ENCODE measurements at places on chromosomes 2 and 18. TPM values are rescaled to one million over a fixed set of nuclear protein-coding genes. Genes with fewer than 3 reads are reported as not detected.
A peak's percentile ranks its signal among the peaks of the same experiment; 100 is the strongest.

ANKRD62 gene
- not detected for total RNA-seq

CFAP65 gene
- not detected for total RNA-seq

ASB18 gene
- total RNA-seq: not detected

REG1A gene
- not detected for total RNA-seq

TTC31 gene
- 41.8 TPM for total RNA-seq

ZNF532 gene
- 14.5 TPM for total RNA-seq

CPLX4 gene
- not detected for total RNA-seq

PIEZO2 gene
- not detected for total RNA-seq

FOXI3 gene
- not detected for total RNA-seq

EFHD1 gene
- 1.8 TPM for total RNA-seq

EFR3B gene
- total RNA-seq: 0.60 TPM

- no peak for DNase-seq
Observed at GRCh38 chr18:4078246-4078645, 376.9 kb downstream of the DLGAP1 start.

DNA sequence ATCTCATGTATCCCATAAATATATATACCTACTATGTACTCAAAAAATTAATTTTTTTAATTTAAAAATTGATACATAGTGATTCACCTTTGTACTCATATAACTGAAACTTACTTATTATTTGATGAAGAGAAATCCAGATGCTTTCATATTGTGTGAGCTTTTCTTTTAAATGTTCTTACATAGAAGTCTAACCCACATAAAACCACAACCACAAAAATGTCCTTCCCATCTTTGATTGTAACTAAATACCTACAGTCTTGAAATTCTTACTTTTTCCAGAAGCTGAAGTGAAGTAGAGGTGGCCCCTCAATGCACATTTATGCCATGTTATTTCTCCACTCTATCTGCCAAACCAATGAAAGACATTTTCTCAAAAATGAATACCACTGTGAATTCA, 117.9 kb upstream of the COL5A2 start:
- DNase-seq: no peak

GRCh38 chr2:215826838-215827441, 186.4 kb downstream of the MREG start:
- DNase-seq: no peak

GRCh38 chr2:18546567-18546966, 13.9 kb downstream of the RDH14 start:
- no peak for DNase-seq

DNA sequence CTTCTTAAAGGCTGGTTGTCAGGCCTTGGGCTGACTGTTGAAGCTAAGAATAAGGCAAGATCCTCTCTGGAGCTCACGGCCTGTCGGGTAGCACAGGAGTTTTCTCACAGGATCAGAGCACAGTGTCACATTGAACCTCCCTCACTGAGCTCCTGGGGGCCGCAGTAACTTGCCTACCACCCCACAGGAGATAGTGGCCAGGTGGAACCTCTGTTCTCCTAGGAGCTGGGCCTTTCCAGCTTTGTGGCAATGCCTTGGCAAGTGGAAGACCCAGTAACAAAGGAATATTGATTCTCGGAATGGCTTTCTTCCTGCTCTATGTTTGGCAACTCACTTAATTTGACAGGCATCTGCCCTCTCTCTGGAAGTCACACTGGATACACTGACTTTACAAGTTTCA, 1.2 kb upstream of the ALK start:
- DNase-seq: no peak

DNA sequence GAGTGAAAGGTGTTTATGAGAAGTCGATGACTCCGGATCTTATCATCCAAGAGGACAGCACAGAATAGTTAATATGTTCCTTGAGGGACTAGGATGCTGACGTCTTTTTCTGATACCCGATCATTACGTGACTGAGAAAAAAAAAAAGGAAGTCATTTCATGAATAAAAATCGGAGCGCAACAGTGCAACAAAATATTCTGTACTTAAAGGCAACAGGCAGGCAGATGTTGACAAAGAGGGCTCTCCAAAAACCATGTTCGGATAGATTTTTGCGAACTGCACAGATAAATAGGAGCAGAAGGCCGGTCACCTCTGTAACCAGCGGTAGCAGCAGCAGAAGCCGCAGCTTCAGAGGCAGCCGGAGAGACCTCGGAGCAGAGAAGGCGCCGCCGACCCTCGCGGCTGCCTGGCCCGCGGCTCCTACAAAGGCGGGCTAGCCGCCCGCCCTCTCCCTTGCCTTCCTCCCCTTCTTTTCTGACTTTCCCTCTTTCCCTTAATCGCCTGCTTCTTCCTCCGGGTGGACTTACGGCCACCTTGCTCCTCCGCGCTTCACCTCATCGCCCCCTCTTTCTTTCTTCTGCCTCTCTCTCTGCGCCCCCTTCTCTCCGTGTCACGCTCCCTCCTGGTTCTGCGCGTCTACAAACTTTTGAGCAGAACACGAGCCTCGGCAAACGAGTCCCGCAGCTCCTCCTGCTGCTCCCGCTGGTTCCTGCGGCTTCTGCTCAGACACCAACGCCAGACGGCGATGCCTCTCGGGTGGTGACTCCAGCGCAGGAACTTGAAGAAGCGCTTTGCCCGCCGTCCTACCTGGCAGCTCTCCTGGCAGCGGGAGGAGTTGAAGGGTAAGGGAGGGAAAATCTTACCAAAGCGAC, at the start of gene ADCYAP1:
ADCYAP1 (plus strand) TSS at position 654 of the 873 bp plus-strand sequence. CDS start 516 bp downstream, outside the sequence.
- no peak for DNase-seq

DNA sequence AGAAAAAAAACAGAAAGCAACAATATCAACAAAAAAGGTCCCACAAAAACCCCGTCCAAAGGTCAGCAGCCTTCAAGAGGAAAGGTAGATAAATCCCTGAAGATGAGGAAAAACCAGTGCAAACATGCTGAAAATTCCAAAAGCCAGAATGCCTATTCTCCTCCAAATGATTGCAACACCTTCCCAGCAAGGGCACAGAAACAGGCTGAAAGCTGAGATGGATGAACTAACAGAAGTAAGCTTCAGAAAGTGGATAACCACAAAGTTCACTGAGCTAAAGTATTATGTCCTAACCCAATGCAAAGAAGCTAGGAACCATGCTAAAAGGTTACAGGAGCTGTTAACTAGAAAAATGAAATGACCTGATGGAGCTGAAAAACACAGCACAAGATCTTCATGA, 226.4 kb upstream of the DSEL start:
- DNase-seq: no peak

DNA sequence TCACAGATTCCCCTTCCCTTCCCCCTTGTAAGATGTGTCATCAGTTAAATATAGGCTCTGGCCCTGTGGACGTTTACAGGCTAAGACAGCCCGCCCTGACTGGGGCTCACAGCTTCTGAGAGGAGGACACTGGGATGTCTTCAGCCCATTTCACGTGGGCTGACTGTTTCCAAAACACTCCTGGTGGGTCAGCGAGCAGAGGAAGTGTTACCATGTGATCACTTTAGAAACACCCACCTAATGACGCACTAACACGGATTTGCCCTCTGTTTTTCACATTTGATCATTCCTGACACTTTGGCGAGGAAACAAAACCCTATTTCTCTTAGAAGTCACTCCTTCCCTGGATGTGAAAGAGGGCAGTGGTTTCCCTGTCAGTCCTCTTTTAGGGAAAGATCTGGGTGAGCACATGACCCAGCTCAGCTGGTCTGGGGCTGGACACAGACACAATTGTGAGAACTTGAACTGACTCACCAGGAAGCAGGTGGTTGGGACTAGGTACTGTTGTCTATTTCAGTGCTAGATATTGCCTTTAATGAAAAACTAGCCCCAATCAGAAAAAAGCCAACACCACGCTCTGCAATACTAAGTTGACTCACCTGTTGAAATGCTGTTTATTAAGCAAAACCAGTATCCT, 38.8 kb downstream of the BMP10 start:
- DNase-seq: peak; percentile 43

DNA sequence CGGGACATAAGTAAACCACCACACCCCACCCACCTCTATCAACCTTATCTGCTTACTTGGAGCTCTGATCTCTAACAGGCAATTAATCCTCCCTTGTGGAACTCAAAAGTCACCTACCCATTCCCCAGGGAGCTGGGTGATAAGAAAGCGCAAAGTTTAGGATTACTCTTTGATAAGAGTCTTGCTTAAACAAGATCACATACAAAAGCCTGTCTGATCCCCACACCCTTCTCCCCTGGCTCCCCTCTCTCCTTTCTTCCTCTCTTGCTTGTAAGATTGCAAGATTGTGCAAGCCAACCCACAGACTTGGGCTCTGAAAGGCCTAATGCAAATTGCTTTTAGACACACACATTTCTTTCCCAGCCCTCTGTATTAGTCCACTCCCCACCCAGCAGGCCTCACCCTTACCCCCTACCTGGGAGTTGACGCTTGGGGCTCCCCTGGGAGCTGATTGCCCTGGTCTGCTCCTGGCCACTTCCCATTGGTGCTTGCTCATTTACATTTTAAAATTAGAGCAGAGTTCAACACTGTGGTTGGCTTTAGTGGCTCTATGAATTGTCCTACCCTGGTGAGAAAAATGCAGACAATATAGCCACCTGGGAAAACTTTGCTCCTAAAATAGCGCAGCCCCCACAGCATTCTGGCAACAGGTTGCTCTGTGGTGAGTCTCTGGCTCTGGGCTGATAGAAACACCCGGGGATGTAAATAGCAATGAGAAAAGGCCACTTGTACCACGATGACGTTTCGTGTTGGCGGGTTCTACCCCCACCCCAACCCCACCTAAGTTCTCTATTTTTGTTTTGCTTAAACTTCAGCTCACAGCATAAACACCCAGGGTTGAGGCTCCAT, 92.8 kb upstream of the MSH2 start:
- no peak for DNase-seq

- DNase-seq: no peak
Observed at GRCh38 chr18:3427944-3428343, 22.0 kb upstream of the TGIF1 start.

GRCh38 chr2:120396013-120396860, 50.3 kb downstream of the INHBB start:
- no peak for DNase-seq

- DNase-seq: no peak
Observed at GRCh38 chr18:71729611-71730010, 814.5 kb downstream of the CBLN2 start.

DNA sequence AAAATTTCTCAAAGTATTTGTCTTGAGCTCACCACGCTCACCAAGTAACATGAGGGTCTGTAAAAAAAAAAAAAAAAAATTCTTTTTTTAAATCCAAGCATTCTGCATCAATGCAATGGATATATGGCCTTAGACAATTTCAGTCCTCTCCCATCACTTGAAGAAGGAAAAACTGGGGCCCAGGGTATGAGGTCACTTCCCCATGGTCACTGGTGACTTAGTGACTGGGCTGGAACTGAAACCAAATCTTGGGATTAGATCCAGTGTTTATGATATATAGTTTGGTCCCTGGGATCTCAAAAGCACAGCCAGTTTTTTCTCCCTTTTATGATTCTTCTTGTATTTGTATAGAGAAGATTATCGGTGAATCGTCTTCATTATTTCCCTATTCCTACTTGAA, 477.9 kb upstream of the TNP1 start:
- no peak for DNase-seq

DNA sequence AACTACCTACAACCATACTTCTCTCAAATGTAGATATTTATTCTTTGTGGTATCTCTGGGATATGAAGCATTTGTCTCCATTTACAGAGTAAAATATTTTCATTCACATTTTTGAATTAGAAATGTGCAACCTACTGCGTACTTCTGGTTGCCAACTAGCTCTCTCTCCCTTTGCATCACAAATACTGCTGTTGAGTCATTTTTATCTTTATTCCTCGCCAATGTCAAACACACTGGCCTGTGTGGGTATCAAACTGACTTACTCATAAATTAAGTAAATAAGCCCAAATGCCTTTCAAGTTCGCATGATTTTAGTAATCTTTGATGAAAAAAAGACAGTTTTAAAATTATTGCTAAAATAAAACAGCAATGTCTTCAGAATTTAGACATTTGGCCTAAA, 67.3 kb downstream of the STAT4 start:
- DNase-seq: no peak

DNA sequence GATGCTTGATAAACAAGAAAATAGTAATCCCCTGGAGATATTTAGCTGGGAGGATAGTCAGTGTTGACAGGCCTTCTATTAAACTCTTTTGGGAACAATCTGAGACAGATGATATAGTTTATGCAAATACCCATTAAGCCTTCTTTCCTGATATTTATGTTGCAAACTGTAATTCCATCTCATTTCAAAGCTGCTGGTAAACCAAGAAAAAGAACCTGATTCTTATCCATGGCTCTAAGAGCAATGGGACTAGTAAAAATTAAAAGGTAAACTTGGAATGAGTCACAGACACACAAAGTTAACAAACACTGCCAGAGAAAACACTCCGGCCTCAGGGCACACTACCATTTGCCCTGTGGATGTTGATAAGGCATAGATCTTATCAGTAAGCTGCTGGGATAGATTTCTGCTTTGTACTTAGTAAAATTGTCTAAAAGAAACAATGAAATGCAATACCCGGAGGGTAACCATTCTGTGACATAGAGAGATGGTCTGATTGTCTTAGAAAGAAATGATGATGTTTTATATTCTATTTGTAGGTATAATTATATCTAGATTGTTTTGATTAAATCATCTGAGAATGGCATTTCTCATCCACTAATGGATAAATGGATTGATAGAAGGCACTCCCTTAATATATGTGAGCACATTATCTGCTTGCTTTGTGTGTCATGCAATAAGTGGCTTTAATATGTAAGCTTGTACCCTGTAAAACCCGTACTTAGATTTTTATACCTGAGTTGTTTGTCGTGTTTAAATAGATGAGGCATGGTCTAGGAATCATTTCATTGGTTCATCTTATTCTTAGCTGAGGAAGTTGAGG, 13.2 kb downstream of the GALR1 start:
- DNase-seq: no peak

DNA sequence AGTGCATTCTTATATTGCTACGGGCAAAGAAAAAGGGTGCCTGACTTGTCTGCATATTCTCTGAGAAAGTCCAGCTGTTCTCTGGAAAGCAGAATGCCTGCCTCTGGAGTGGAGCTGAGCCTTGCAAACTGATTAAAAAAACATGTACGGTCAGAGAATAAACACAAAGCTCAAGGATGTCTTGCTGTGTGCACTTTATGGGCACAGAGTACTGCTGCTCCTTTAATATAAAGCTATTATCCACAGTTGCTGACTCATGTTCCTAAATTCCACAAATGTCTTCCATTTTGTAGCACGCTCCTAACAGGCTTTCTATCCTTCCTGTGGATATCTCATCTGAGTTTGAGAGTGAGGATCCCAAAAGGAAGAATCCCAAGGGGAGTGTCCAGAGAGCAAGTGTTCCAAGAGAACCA, 229.0 kb downstream of the MREG start:
- no peak for DNase-seq

DNA sequence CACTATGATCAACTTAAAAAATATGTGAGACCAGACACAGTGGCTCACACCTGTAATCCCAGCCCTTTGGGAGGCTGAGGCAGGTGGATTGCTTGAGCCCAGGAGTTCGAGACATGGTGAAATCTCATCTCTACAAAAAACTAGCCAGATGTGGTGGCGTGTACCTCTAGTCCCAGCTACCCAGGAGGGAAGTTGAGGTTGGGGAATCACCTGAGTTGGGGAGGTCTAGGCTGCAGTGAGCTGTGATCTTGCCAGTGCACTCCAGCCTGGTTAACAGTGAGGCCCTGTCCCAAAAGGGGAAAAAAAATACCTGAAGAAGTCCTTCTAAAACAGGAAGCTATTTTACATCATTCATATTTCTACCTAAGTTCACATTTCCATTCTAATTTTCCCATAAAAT, 144.0 kb downstream of the EML6 start:
- no peak for DNase-seq

All from activated T-cell treated with anti-CD3 and anti-CD28 coated beads, Interleukin-2, amount 50 U/mL, for 72 hours (primary cell).